ENCODE measurements at places on chromosomes 5 and 9. TPM values are rescaled to one million over a fixed set of nuclear protein-coding genes. Genes with fewer than 3 reads are reported as not detected.

DNA sequence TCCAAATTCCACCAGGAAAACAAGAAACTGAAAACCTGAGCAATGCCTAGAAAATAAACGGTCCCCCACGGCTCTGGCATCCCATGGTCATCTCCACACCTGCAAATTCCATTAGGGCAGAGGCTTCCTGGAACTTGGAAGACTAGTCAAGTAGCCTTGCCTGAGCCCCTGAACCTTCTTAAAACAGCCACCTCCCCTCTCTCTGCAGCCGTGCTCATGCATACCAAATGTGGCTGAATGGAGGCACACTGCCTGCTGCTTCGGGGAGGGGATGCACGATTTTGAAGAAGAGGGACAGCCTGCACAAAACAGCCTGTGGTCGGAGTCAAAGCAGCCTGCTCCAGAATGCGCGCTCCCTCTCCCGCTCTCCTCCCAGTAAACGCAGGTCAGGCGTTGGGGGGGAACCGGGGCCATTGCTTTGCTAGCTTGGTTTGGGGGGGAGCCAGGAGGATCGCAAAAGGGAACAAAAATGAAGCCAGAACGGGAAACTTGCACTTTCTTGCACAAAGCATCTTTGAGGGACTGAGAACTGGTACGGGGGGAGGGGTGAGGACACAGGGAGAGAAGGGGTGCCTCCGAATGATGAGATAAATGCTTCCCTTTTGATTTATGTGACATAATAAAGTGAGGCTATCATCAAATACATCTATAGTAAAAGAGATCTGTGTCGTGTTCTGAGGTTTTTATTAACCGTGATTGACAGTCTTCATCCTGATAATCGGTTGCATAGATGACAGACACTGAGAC, at the start of gene TRPM3:
TRPM3 (minus strand) TSS at position 347 of the 747 bp plus-strand sequence; CDS start at position 80, 267 bp downstream.
- no peak within 1 kb of the TSS for H3K27ac ChIP-seq
- no peaks in the 10 kb centered on the region for H3K36me3 ChIP-seq
- H3K4me3 ChIP-seq = peak within 1 kb of the TSS; percentile 17

DNA sequence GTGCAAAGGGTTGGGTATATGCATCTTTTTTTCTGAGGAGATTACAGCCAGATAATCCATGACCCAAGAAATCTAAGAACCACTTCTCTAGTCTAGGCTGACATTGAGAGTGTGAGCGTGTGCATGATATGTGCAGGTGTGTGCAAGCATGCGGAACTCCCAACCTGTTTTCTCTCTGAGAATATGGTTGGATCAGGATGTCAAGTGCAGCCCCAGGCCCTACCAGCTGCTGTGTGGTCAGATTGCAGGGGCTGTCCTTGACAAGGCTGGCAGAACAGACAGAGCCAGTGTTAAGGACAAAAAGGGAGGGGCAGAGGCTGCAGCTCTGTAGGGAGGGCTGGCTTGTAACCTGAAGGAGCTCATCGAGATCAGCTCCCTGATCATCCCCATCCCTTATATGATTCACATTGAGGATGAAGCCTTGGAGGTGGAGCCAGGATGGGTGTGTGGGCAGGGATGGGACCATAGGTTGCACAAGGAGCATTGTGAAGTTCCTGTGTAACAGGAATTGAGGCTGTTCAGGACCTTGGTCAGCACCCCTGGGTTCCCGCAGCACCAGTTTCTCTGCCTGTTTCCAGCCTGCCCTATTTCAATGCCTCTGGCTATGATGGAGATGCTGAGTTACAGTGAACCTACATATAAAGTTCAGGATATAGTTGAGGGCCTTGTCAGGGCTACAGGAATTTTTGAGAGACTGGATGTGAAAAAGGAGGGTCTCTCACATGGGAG, 52.6 kb upstream of the ARAP3 start:
- H3K36me3 ChIP-seq = no peaks in the 10 kb centered on the region
- H3K27ac ChIP-seq = no peak overlapping the region
- no peak overlapping the region for H3K4me3 ChIP-seq
- no peaks in the 10 kb centered on the region for H3K4me1 ChIP-seq
- no peaks in the 10 kb centered on the region for H3K27me3 ChIP-seq

GRCh38 chr9:87742813-87743428, 17.0 kb downstream of the CTSL start:
- H3K4me3 ChIP-seq = no peak overlapping the region
- H3K4me1 ChIP-seq = no peaks in the 10 kb centered on the region
- H3K27me3 ChIP-seq = no peaks in the 10 kb centered on the region
- H3K36me3 ChIP-seq = no peaks in the 10 kb centered on the region

DNA sequence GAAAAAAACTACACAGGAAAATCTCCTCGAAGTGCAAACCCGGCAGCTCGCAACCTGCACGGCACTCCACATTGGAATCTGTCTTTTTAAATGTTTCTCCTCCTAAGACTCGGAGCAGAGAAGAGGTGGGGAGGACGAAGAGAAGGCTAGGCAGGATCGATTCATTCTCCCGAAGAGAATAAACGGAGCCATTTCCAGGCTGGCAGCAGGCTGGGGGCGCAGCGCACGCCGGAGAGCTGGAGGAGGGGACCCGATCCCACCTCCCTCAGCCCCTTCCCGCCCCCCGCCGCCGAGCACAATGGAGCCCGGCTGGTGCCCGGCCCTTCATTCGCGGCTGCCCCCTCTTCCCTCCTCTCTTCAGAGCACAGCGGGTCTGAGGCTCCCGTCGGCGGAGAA, 628 bp downstream of the HOMER1 start:
- peak; percentile 26 for DNase-seq
- peak overlapping the region; percentile 93 for H3K27ac ChIP-seq
- H3K4me1 ChIP-seq = peaks cover 26% of the 10 kb centered on the region
- peak overlapping the region; percentile 69 for H3K4me3 ChIP-seq
- no peaks in the 10 kb centered on the region for H3K27me3 ChIP-seq
- H3K36me3 ChIP-seq = no peaks in the 10 kb centered on the region

GRCh38 chr9:33289496-33289895, 820 bp upstream of the NFX1 start:
- DNase-seq = peak; percentile 20
- peaks cover 4% of the 10 kb centered on the region for H3K4me1 ChIP-seq
- H3K36me3 ChIP-seq = no peaks in the 10 kb centered on the region
- H3K4me3 ChIP-seq = peak overlapping the region; percentile 61
- H3K27ac ChIP-seq = peak overlapping the region; percentile 96
- no peaks in the 10 kb centered on the region for H3K27me3 ChIP-seq

DNA sequence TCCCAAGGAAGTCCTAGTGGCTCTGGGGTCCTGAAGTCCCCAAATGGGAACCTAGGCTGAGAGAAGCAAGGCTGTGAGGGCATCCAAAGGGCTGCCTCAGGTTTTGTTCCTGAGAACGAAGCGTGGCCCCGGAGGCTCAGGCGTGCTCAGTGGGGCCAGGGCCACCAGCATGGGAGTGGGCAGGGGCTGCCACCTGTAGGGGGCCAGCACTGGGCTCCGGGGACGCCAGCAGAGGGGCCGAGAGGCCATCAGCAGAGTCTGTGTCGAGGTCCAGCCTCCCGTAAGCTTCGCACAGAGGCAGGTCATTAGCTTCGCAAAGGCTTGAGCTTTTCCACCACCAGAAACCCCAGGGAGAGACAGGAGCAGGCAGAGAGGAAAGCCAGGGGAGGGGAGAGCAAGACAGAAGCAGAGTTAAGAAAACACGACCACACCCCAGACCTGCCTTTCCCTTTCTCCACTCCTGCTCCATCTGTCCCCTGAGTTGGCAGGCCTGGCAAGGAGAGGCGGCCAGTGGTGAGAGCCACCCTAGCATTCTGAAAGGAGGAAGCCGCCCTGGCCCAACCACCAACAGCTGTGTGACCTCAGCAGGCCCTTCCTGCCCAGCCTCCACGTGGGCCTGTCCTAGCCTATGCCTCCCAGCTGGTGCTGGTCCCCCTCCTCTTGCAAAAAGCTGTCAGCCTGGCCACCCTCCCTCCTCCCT, 5.5 kb upstream of the SURF6 start:
- DNase-seq = no peak
- peaks cover 19% of the 10 kb centered on the region for H3K36me3 ChIP-seq
- H3K4me1 ChIP-seq = peaks cover 2% of the 10 kb centered on the region

- no peak for DNase-seq
- no peak overlapping the region for H3K27ac ChIP-seq
- no peaks in the 10 kb centered on the region for H3K36me3 ChIP-seq
- H3K4me1 ChIP-seq = no peaks in the 10 kb centered on the region
- H3K4me3 ChIP-seq = no peak overlapping the region
- H3K27me3 ChIP-seq = no peaks in the 10 kb centered on the region
Measured at GRCh38 chr5:92409134-92409533, 1026.0 kb upstream of the ARRDC3 start.

DNA sequence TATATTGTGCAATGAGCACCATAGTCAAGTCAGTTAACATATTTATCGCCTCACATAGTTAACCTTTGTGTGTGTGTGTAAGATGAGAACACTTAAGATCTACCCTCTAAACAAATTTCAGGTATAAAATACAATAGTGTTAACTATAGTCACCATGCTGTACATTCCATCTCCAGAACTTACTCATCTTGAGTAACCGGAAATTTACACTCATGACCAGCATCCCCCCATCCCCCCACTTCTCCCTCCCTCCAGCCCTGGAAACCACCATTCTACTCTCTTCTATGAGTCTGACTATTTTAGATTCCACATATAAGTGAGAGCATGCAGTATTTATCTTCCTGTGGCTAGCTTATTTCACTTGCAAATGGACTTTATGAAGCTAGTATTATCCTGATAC, 40.3 kb downstream of the ZNF354A start:
- no peaks in the 10 kb centered on the region for H3K36me3 ChIP-seq
- DNase-seq = no peak
- no peaks in the 10 kb centered on the region for H3K4me1 ChIP-seq
- no peak overlapping the region for H3K27ac ChIP-seq
- no peak overlapping the region for H3K4me3 ChIP-seq

DNA sequence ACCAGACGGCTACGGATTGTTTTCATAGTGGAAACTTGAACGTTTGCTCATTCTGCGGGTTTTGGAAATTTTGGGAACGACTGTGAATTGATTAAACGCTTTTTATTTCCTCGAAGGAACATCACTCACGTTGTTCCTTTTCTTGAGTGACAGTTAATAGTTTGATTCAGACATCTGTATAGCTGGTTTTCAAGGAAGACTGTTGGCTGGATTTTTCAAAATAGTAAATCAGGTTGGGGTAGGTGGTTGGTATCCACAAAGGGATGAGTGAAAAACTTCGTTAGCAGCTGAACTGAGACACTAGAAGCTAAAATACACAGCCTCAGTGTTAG, 1.1 kb downstream of the TGFBR1 start:
- H3K36me3 ChIP-seq = no peaks in the 10 kb centered on the region
- peak overlapping the region; percentile 84 for H3K4me3 ChIP-seq
- peak overlapping the region; percentile 88 for H3K27ac ChIP-seq

DNA sequence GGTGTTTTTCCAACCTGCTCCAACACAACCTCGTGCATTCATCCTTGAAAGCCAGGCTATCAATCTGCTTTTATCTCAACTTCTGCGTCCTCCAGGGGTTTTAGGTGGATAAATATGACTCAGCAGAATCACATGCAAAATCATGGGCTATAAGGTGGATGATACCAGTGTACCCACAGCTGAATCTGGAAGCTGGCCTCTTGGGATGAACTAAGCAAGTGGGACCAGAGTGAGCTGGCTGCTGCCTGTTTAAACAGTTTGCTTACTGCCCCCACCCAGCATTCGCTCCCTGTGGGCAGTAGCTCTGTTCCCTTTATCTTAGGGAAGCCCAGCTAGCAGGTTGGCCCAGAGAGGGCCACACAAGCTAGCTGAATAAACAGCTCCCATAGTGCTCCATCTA, 194.0 kb downstream of the CRB2 start:
- no peak for DNase-seq
- no peak overlapping the region for H3K27ac ChIP-seq
- H3K4me1 ChIP-seq = peaks cover 17% of the 10 kb centered on the region
- H3K36me3 ChIP-seq = no peaks in the 10 kb centered on the region

- no peaks in the 10 kb centered on the region for H3K36me3 ChIP-seq
- H3K27me3 ChIP-seq = no peaks in the 10 kb centered on the region
- H3K4me3 ChIP-seq = no peak overlapping the region
- H3K4me1 ChIP-seq = no peaks in the 10 kb centered on the region
- no peak for DNase-seq
- H3K27ac ChIP-seq = no peak overlapping the region
Measured at GRCh38 chr9:90058182-90058763, 453.5 kb downstream of the GADD45G start.

- DNase-seq = no peak
- H3K27me3 ChIP-seq = no peaks in the 10 kb centered on the region
- no peaks in the 10 kb centered on the region for H3K36me3 ChIP-seq
- H3K4me1 ChIP-seq = peaks cover 4% of the 10 kb centered on the region
- no peak overlapping the region for H3K27ac ChIP-seq
Measured at GRCh38 chr9:76116913-76117312, 226.4 kb downstream of the PCSK5 start.

GRCh38 chr5:39521098-39521860, 96.5 kb upstream of the DAB2 start:
- H3K27ac ChIP-seq = no peak overlapping the region
- H3K27me3 ChIP-seq = no peaks in the 10 kb centered on the region
- DNase-seq = no peak

GRCh38 chr5:177450667-177451424, 4.2 kb downstream of the PRR7 start:
- no peak for DNase-seq
- H3K4me3 ChIP-seq = no peak overlapping the region
- peaks cover 8% of the 10 kb centered on the region for H3K4me1 ChIP-seq
- H3K36me3 ChIP-seq = no peaks in the 10 kb centered on the region
- no peak overlapping the region for H3K27ac ChIP-seq

RALGPS1 gene
- 16.1 TPM for total RNA-seq

MARCOL gene
- total RNA-seq = not detected

SHISAL2B gene
- total RNA-seq = not detected

C8G gene
- 10.8 TPM for total RNA-seq

TAF1L gene
- total RNA-seq = not detected

PKD2L2 gene
- not detected for total RNA-seq

MLANA gene
- total RNA-seq = not detected

LRRC19 gene
- total RNA-seq = not detected

DMRT3 gene
- total RNA-seq = not detected

TMED9 gene
- total RNA-seq = 146 TPM

IFNB1 gene
- total RNA-seq = not detected

TNFSF15 gene
- total RNA-seq = not detected
